ENCODE measurements at places on chromosomes 13 and 19.

- DNase-seq: no peak
These were observed 12.7 kb upstream of the KANK2 start for GRCh38 chr19:11209839-11210655.

- DNase-seq: no peak
These were observed at the start of gene PCDH17 for GRCh38 chr13:57631596-57632275. TSS of gene PCDH17 (plus strand) at chr13:57631744. CDS start at chr13:57632547, 803 bp downstream.

DNA sequence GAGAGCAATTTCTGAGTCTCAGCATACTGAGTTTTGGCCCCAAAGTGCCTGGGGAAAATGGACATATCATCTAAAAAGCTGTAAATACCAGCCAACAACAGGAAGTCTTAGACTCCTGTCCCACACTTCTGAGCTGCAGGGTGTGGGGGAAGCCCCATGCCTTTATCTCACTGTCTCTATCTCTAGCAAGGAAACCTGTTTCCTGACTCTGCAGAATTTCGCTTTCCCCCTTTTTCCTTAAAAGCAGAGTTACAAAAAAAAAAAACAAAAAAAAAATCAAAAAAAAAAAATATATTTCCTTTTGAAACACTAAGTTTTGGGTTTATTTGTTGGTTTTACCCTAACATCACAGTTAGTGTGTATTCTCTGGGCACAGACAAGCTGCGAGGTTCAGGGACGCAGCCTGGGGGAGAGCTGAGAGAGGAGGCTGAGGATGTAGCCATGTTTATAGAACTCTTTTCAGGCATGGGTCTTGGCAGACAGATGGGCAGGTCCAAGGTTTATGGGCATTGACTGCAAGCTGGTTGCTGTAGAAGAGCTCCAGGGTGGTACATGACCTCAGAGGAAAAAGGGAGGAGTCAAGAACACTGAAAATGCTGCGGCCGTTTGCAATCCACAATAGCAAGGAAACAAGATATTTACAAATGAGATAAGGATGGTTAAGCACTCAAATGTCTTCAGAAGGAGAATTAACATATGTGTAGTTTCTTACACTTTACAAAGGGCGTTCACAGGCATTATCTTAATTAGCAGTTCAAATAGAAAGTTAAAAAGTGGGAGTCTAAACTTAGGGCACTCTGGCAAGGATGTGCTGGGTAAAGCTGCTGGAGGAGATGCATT, 4.9 kb downstream of the MBNL2 start:
- no peak for DNase-seq

- no peak for DNase-seq
These were observed 72.6 kb upstream of the SERP2 start for GRCh38 chr13:44300895-44301638.

DNA sequence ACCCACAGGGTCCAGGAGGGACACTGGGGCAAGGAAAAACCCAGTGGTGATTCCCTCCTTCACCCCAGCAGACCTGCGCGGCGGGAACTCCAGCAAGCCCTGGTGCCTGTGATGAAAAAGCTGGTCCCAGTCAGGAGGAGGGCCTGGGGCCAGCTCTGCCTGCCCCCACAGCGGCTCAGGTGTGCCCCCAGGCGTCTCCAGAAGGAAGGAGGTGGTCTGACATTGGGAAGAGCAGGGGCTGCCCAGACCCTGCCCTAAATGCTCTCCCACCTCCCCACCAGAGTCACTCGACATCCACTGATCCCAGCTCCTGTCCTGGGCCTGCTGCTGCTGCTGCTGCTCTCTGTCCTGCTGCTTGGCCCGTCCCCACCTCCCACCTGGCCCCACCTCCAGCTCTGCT, 6.2 kb downstream of the PTH2 start:
- DNase-seq: no peak
